ENCODE measurements at places on chromosomes 4 and X. TPM values are rescaled to one million over a fixed set of nuclear protein-coding genes. Genes with fewer than 3 reads are reported as not detected.
A peak's percentile ranks its signal among the peaks of the same experiment; 100 is the strongest.

DNA sequence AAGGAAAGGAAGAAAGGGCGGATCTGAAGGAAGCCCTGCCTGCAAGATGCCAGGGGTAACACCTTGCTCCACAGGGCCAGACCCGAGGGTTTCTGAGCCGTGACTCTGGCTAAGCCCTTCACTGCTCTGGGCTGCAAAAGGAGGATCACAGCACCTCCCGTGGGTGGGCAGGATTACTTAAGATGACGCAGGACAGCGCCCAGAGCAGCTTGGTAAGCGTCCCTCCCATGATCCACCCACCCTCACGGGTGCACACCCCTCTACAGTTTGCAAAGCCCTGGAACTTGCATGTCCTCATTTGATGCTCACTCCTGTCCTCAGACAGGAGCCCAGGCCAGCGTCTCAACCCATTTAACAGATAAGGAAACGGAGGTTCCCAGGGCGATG, 64.9 kb downstream of the CRMP1 start:
- DNase-seq: no peak

DNA sequence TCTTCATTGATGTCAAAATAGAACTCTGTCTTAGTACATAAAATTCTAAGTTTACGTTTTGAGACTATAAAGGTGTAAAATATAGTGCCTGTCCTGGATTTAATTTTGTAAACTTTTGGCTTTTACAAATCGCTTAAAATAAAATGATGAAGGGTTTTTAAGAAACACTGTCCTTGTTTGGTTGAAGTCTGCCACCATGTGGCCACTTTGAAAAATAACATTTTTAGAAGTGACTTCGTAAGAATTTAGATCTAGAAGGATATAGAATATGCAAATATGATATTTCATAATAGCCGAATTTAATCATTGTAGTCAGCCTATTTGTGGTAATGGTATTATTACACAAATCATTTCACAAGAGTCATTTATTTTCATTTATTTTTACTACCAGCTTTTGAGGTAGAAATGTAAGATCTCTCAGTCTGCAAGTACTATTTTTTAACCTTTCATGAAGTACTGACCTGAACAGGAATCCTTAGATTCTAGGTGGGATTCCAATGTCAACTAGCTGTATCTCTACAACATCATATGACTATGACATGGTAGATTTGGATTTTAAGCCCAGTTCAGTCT, 31.0 kb upstream of the FAT4 start:
- DNase-seq: peak; percentile 4

GRCh38 chrX:13536551-13536950, 32.9 kb upstream of the EGFL6 start:
- DNase-seq: no peak

DNA sequence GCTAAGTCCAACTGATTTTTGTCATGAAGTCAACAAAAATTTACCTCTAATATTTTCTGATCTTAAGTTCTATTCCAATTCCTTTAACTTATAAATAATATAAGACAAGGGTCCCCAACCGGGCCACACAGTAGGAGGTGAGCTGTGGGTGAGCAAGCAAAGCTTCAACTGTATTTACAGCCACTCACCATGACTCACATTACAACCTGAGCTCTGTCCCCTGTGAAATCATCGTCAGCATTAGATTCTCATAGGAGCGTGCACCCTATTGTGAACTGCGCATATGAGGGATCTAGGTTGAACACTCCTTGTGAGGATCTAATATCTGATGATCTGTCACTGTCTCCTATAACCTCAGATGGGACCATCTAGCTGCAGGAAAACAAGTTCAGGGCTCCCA, 227.4 kb downstream of the MAPK10 start:
- no peak for DNase-seq

DNA sequence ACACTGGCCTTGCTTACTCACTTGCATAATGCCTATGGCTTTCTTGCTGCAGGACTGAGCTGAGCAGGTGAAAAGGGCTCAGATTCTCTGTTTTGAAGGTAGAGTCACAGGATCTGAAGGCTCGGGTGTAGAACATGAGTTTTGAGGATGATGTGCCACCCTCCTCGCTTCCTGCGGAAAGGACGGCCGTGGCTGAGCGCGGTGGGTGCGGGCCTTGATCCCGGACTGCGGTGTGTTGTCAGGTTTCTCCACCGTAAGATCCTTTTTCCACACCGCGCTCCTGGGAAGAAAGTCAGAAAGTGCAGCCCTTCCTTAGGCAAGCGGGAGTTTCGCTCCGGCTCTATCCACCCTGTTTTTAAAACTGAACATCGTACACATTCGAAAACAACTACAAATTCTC, 36.2 kb downstream of the ZFP42 start:
- DNase-seq: no peak

GRCh38 chr4:174461466-174462106, 60.7 kb downstream of the HPGD start:
- DNase-seq: no peak

GRCh38 chr4:148353571-148353970, 88.6 kb downstream of the NR3C2 start:
- no peak for DNase-seq

GRCh38 chrX:17417372-17417771, 42.4 kb downstream of the NHS start:
- no peak for DNase-seq

GRCh38 chrX:124335598-124335997, 3.1 kb downstream of the TEX13D start:
- DNase-seq: no peak

DNA sequence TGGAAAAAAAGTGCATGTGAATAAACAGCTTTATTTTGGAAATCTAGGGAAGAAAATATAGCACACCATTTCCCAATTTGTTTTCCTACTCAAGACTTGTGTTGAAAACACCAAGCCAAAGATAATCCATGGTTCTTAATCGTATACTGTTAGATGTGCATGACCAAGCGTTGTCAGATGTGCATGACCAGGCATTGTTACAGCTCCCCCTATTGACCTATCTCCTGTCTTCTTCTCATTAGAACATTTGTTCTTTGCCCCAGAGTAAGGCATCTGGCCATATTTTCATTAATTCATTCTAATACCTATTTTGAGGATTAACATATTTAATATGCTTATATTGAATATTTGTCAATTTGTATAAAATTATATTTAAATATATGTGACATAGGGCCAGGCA, 14.4 kb upstream of the VCX start:
- DNase-seq: no peak

DNA sequence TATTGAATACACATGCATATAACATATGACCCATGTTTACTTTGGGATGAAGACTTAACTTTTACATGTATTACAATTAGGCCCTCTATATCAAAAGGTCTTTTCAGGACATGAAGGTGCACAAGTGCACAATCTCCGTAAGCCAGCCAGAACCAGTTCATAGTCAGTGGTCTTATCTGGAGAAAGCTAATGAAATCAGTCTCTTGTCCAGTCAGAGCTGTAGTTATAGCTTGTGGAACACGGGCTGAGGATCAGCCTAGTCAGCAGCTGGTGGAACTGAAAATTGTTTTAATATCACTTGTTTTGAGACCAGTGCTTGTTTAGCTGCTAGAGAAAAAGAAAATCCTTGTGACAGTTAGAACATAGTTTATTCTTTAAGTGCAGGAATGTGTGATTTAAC, 197.9 kb downstream of the IL13RA2 start:
- DNase-seq: no peak

GRCh38 chrX:119698845-119699244, 5.9 kb upstream of the SEPTIN6 start:
- peak; percentile 39 for DNase-seq

DNA sequence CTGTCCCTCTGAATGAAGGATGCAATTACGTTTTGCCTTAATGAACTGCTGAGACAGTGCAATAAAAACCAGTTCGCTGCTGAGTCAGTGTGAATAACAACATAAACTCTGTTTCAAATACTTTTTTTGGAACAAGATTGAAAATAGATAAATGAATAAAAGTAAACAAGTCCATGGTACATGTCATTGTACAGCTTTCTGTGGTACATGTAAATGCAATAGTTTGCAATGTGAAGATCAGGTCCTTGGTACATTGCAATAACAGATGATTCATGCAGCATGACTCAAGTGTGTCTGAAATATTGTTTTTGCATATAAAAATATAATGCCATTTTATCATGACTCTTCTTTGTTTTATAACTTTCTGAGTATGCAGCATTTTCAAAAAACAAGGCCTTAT, 193.4 kb upstream of the PACRGL start:
- DNase-seq: peak; percentile 13

DNA sequence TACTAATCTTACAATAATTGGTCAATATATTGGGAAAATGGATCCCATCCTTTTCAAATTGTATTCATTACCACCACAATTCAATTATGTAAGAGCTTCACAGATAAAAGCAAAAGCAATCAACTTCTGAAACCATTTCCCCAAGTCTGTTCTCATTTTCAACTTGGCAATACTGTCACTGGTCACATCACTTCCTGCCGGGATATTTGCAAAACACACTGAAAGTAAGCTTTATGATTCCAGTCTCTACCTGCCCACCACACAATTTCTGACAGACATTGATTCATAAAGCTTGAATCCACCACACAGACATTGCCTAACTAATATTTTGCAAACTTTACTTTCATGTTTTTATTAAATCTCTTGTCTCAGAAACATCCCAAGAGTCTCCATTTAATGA, 53.6 kb downstream of the LIN54 start:
- no peak for DNase-seq

GRCh38 chr4:118866442-118866841, 22.2 kb upstream of the SYNPO2 start:
- no peak for DNase-seq

DNA sequence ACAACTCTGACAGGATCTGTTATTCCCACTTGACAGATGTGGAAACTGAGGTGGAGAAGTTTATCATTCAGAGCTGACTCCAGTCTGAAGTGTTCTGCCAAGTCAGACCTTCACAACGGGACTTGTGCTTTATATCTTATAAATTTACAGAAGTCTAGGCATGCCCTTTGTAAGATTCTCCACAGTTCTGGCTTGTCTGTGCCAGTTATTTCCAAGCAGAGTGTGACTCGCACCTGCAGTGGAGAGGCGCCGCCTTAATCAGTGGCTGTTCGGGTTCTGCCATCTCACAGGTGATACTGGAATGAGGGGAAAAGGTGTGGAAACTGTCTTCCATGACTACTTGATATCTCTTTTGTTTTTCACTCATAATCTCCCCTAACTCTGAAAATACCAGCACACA, 63.2 kb downstream of the CPEB2 start:
- no peak for DNase-seq

DNA sequence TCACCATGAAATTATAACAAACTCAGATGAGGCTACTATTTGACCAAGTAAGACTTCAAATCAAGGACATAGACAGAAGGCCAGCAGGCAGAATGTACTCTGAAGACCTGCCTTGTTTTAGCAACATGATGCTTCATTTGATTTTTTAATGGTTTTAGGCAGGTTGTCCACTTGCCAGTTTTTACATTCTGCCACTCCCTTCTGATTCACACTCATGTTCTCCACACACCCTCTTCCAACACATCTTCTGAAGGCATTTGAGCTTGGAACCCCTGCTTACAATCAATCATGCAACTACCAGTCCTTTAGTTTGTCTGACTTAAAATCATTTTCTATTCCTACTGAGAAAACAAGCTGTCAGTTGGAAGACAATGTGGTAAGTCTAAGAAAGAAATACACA, 114.9 kb upstream of the SMIM31 start:
- DNase-seq: no peak

DNA sequence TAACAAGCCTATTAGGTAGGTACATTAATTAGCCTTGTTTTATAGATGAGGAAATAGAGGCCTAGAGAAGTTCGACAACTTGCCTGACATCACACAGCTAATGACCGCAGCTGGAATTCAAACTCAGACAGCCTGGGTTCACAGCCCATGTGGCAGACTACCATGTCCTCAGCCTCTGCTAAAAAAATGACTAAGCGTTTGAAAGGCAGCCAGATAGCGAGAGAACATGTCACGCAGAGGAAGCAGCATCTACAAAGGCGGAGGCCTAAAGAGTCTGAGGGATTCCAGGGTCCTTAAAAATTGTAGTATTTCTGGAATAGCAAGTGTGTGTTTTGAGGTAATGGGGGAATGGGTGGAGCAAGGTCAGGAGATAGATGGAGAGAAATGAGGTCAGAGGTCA, 33.2 kb upstream of the BMP15 start:
- DNase-seq: peak; percentile 11

DNA sequence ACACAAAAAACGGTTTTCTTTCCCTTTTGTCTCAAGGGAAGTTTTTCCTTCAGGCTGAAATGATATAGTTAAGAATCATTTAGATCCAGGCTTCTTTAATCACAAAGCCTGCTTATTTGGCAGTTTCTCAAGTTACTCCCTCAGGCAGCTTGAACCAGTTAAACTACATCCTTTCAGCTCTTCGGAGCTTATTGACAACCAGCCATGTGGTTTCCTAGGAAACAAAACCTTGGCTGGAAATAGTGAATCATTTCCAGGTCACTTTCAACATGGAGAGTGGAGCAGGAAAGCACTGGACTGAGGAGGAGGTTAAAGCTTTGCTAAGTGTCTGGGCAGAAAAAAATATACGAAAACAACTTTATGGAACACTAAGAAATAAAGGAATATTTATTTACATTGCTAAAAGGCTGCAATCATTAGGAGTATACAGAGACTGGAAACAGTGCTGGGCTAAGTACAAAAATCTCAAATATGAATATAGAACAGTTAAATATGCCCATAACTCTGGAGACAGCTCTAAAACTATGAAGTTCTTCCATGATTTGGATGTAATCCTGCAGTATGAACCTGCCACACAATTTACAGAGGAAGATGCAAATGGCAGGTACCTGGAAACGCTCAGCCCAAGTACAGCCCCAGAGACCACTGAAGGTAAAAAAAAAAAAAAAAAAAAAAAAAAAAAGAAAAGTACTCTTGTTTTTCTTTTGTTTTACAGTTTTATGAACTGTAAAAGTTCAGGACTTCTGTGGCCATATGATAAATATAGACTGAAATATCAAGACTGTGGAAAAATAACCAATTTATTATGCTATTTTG, 23.2 kb upstream of the AASDH start:
- peak; percentile 76 for DNase-seq

- DNase-seq: no peak
Measured at GRCh38 chrX:39469126-39469525, 628.6 kb downstream of the BCOR start.

GRCh38 chr4:6751611-6752485, 30.7 kb upstream of the KIAA0232 start:
- no peak for DNase-seq

- DNase-seq: no peak
Measured at GRCh38 chr4:111417521-111417920, 727.7 kb upstream of the FAM241A start.

GRCh38 chrX:154802947-154803346, 2.3 kb downstream of the MPP1 start:
- no peak for DNase-seq

GRCh38 chr4:92012899-92013867, 290.6 kb upstream of the GRID2 start:
- DNase-seq: no peak

GRCh38 chr4:110207233-110207632, 8.8 kb upstream of the ELOVL6 start:
- DNase-seq: no peak

Gene TMEM271
- not detected for total RNA-seq

Gene FGF13
- total RNA-seq: 4.4 TPM

Gene GLRB
- total RNA-seq: 5.0 TPM

Gene IQSEC2
- 1.8 TPM for total RNA-seq

Gene AGTR2
- total RNA-seq: not detected

Gene SPATA4
- total RNA-seq: not detected

Gene ACE2
- not detected for total RNA-seq

Gene CT47C1
- not detected for total RNA-seq

Gene TNIP3
- total RNA-seq: 0.06 TPM

Gene USP38
- 8.0 TPM for total RNA-seq
